ENCODE measurements at places on chromosomes 6 and 20.

GRCh38 chr20:12055161-12055560 lies 137.5 kb downstream of the BTBD3 start:
- DNase-seq = peak; percentile 28

DNA sequence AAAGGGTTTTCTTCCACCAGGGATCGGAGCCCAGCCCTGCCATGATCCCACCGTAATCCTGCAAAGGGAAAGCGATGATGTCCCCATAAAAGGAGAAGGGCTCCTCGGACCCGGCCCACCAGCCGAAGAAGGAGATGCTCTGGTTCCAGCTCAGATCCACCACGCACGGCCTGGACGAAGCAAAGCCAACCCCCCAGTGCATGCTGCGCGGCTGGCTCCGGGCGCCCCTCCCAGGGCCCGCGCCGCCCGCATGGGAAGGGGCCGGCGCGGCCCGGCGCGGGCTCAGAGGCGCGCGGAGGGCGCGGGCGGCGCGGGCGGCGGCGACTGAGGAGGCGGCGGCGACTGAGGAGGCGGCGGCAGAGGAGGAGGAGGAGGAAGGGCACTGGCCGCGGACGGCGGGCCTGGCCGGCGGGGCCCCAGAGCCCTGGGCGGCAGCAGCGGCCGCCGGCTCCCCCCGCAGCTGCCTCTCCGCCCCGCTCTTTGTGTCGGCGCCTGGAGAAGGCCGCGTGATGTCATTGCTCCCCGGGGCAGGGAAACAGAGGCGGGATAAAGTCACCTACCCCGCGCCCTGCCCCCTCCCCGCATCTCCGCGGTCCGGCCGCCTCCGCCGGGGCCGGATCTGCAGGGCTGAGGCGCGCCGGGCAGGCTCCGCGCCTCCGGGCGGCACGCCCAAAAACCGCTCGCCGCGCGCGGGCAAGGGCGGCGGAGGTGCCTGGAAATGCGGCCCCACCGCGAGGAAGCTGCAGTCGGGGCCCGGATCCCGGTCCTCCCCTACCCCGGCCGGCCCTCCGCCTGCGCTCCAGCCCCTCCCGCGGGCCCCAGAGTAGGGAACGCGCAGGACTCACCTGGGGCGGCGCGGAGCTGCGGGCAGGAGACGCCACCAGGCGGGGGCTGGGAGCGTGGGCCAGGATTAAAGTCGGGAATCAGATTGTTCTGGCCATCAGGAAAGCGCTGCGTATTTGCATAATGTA lies at the start of gene FAXC:
FAXC (minus strand) TSS at position 504 of the 971 bp plus-strand sequence; CDS start at position 202, 302 bp downstream.
- DNase-seq = no peak

DNA sequence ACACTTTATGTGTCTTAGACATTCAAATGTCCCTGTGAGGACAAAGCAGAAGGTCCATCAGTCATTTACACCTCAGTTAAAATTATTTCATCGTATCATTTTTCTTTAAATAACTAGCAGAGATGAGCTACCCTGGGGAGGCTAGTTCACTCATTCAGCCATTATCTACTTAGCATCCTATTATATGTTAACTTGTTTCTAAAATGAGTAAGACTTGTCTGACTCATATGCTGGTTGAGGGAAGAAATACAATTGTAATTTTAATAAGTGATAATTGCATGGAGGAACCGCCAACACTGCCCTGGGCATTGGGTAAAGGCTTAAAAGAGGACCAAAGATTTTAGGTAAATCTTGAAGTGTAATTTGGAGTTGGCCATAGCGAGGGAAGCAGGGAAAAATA lies 12.4 kb upstream of the PTPRK start:
- DNase-seq = no peak

DNA sequence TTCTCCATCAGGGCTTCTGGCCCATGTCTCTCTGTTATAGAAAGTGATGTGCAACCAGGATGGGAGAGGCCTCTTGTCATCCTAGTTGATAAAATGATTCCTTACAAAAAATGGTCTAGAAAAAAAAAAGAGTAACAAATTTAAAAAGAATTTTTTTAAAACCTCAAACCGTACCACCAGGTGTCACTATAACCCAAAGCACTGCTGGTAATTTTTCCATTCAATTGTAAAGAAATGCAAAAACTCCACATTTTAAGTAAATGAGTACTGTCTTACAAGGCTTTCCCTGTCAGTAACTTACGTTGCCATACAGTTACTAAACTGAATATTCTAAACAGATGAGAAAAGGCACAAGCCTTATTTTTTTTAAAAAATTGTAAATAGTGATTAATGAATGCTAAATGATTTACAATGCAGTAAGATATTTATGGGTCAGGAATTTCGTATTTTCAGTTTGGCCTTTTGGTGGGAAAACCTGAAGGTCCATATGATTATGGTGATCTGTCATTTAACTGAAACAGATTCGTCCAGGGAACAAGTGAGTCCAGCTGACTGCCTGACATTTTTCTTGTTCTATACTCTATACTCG lies 95.4 kb downstream of the OGFRL1 start:
- DNase-seq = peak; percentile 57

GRCh38 chr6:54291146-54291545 lies 17.1 kb upstream of the TINAG start:
- DNase-seq = no peak

DNA sequence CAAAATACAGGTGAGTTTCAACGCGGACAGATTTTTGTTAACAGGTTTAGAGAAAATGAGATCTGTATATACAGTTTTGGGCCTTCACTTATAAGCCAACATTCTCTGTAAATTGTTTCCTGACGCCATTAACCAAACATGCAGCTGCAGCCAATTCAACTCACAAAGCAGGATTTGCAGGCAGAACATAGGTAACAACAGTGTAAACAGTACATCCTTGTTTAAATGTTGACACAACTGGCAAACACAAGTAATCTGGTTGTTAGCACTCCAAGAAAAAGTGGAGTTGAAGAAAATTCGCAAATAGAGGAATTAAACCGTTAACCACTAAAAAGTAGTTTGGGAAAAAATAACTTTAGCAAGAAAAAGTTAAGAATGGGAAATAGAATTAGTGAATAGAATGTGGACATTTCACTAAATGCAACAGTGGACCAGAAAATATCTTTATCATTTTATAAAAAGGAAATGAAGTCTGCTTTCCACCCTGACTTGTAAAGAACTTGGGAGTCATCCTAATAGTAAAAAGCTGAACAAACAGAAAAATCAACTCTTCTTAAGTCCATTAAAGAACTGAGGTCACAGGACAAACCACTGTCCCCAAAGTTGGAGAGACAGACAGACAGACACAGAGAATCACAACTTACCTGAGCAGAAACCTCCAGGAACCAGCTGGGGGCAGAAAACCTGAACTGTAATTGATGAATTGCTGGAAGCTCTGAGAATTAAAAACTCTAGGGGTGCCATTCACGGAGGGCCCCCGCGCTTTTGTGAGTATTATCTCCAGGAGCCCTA lies 10.1 kb downstream of the SMIM28 start:
- no peak for DNase-seq

DNA sequence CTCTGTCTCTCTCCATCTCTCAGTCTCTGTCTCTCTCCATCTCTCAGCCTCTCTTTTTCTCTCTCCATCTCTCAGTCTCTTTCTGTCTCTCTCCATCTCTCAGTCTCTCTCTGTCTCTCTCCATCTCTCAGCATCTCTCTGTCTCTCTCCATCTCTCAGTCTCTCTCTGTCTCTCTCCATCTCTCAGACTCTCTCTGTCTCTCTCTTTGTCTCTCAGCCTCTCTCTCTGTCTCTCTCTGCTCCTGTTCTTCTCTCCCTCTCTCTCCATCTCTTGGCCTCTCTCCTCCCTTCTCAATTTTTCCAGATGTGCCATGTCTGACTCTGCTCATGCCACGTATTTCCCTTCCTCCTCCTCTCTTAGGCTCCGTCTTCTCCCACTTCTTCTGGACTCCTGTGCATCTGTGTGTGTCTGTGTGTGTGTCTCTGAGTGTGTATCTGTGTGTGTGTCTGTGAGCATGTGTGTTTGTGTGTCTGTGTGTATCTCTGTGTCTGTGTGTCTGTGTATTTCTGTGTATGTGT lies 72.7 kb downstream of the SRC start:
- DNase-seq = no peak

GRCh38 chr6:22435151-22435550 lies 134.2 kb upstream of the HDGFL1 start:
- DNase-seq = no peak

DNA sequence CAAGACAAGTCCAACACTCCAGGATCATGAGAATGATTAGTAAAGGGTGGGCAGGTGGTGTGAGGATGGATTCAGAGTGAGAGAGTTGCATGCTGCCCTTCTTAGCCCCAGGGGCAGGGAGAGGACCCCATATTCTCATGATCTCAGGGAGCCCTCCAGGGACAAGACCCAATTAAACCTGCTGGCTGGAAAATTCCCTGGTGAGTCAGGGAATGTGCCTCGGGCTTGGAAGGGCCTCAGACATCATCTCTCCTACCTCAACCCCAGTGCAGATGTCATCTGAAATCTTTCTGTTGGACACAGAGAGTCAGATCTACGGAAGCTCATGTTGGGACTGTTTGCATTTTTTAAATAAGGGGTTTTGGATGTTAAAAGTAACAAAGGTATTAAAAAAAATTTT lies 9.2 kb upstream of the SIRPD start:
- no peak for DNase-seq

DNA sequence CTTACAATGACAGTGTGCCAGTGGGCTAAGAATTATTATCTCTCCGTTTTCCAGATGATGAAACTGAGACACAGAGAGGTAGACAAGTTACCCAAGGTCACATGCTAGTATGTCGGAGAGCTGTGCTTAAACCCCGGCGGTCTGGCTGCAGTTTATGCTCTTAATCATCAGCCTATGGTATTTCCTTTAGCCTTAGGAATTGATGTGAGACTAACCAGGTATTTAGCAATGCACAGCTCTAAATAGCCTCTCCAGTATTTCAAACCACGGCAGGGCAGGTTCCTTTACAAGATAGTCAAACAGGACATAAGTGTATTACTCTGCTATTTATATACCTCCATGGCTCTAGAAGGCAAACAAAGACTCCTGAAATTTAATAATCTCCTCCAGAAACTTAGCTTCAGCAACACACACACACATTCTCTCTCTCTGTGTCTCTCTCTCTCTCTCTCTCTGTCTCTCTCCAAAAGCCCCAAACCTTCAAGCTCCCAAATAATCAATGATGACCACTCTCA lies 142.0 kb upstream of the ZNF217 start:
- no peak for DNase-seq

GRCh38 chr6:166394036-166394892 lies 11.5 kb upstream of the MPC1 start:
- DNase-seq = no peak

DNA sequence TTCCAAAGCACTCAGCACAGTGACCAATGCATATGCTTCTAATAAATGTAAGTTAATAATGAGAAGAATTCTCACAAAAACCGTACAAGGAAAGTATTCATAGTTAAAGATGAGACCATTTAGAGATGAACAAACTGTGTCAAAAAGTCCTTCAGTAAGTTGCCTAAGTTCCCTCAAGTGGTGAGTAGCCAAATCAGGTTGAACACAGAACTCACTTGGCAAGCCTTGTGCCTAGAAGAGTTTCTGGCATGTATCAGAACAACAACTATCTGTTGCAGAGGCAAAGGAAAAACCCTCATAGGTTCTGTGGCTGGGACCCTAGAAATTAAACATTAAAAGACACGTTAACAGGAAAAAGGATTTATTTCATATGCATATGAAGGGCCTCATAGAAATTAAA lies 129.6 kb upstream of the DOK5 start:
- DNase-seq = no peak

- DNase-seq = no peak
These were observed 984 bp downstream of the ADAM33 start for GRCh38 chr20:3680701-3681351.

DNA sequence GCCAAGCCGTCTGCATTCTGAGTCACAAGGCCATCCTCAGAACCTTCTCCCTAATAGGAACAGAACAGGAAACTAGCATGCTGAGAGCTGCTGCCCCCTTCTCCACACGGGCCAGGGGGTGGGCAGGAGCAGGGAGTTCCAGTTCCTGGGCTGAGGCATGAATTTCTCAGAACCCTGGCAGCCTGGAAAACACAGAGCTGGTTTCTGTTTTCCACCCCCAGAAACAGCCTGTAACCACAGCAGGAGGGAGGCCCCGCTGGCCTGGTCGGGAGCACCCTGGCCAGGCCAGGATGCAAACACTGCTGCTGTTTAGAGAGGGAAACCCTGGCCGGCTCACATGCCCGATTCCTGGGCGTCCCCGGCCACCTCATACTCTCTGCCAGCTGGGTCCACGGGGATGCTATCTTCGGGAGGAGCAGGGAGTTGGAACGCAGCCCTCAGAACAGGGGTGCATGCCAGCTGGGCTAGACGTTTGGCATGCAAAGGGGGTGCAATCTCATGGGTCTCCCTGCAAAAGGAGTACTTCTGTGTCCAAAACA lies 130.1 kb downstream of the NFATC2 start:
- DNase-seq = no peak

DNA sequence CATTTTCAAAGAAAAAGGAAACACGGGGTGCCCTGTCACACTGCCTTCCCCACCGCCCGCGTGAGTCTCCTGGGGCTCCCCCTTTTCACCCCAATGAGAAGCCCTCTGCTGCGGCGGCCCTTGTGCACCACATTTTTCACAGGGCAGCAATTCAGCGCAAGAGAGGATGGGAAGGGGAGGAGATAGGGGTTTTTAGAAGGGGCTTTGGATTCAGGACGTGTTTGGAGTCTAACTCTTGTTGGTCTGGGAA lies 726 bp upstream of the ARFGEF3 start:
- no peak for DNase-seq

GRCh38 chr20:49320460-49320859 lies 42.6 kb upstream of the ZNFX1 start:
- DNase-seq = no peak

DNA sequence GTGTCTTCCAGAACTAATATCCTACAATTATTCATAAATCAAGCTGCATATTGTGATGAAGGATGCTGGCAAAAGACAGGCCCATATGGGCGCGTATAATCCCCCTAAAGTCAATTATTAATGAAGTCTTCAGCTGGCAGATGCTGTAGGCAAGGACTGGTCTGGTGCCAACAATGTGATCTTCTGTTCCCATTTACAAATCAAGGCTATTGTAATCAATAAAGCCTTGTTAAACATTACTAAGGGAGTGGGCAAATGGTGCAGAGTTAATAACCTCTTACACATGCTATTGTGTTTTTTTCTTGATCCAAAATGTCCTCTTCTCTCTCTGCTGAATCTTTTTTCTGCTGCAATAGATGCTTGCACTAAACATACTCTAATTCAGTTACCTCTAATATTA lies 119.0 kb downstream of the ALDH8A1 start:
- no peak for DNase-seq

DNA sequence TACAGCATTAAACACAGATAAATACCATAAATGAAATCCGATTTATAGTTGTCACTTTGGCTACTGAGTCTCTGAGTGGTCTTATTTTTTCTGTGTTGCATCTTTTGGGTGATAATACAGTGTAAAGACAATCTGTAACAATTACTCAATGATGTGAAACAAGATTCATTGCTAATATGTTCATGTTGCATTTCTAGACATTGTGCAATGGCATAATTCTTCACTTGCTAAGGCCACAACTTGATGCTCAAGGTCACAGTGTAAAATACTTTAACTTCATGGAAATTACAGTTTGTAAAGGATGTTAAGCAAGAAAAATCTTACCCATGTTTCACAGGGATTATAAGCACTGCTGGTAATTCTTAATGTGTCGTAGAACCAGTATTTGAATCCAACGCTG lies 74.9 kb upstream of the SMLR1 start:
- DNase-seq = no peak

GRCh38 chr6:106163966-106164877 lies 78.1 kb downstream of the PRDM1 start:
- peak; percentile 15 for DNase-seq
